ENCODE measurements at places on chromosomes 13 and 19.

DNA sequence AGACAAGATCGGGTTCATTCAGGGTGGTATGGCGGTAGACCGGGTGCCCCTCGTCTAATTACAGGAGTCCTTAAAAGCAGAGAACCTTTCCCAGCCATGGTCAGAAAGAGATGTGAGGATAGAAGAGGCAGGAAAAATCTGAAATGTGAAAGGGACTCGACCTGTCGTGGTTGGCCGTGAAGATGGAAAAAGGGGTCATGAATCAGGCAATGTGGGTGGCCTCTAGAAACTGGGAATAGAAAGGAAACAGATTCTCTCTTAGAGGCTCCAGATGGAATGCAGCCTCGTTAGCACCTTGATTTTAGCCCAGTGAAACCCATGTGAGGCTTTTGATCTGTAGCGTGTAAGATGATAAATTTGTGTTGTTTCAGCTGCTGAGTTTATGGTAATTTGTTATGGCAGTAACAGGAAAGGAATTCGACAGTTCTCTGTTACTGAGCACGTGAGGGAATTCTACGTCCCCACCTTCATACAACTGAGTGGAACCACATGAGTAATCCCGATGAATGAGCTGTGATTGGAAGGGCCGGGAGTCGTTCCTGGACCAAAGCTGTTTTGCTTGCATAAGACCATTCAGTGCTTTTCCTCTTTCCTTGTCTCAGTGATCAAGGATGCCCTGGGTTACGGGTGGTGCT lies 11.0 kb upstream of the CA11 start:
- DNase-seq = no peak

GRCh38 chr13:49998714-49999624 lies 2.1 kb downstream of the TRIM13 start:
- DNase-seq = no peak

DNA sequence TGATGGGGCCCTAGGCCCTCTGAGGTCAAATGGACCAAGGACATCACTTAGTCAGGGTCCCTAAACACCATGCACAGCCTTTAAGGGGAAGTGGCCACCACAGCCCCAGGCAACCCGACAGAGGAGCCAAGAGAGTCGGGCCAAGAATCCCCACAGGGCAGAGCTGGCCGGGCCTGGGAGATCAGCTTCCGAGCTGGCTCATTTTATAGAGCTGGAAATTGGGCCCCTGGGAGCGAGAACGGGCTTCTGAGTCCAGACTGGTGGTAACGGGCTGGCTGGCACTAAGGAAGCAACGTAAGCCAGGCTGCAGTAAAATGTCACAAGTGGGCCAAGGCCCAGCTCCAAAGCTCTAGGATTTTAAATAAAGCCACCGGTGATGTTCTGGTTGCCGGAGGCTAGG lies 51.1 kb downstream of the HSPH1 start:
- no peak for DNase-seq

DNA sequence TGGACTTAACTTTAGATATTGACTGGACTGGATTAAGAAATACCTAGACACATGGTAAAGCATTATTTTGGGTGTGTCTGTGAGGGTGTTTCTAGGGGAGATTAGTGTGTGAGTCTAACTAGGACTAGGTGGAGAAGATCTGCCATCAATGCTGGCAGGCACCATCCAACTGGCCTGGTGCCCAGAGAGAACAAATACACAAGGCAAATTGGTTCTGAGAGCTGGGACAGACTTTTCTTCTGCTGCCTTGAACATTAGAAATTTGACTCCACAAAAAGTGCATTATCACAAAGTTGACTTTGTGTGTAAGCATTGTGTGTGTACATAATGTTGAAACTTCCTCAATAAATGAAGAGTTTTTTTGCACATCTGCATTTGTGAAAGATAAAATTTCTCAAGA lies 522.1 kb downstream of the SUCLA2 start:
- DNase-seq = peak; percentile 22

DNA sequence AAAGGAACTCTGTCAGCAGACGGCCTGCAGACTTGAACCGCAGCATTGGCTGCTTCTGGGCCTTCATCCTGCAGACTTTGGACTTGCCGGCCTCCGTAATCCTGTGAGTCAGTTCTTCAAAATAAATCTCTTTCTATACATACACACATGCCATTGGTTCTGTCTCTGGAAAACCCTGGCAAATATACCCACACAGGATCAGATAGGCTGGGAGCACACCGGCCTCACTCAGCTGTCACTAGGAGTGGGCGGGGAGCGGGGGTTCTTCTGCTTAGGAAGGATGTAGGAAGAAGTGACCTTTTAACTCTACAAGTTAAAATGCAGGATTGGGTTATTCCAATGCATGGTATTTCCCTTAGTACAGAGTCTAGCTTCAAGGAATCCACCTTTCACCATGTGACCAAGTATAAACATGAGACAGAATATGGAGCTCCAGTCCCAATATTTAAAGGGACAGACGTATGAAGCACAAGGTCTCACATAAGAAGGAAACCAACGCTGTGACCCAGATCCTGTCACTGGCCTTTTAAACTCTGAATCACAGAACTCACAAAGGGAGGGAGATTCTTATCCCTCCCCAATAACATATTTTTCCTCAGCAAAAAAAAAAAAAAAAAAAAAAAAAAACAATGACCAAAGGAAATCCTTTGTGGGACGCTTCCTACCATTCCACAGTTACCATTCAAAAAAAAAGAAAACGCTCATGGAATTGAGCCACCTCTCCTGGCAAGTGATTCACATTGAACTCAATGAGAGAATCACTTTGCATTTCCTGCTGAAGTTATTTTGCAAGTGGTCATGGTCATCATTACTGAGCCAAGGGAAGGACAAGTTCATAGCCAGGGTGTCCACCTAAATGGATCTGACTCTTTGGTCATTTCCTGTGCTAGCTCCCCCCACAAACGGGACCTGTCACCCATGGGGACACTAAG lies 352.9 kb downstream of the FOXO1 start:
- peak; percentile 69 for DNase-seq

GRCh38 chr13:20090349-20090748 lies 70.5 kb downstream of the GJA3 start:
- no peak for DNase-seq

GRCh38 chr19:55460670-55461258 lies 678 bp downstream of the ISOC2 start:
- DNase-seq = peak; percentile 71

DNA sequence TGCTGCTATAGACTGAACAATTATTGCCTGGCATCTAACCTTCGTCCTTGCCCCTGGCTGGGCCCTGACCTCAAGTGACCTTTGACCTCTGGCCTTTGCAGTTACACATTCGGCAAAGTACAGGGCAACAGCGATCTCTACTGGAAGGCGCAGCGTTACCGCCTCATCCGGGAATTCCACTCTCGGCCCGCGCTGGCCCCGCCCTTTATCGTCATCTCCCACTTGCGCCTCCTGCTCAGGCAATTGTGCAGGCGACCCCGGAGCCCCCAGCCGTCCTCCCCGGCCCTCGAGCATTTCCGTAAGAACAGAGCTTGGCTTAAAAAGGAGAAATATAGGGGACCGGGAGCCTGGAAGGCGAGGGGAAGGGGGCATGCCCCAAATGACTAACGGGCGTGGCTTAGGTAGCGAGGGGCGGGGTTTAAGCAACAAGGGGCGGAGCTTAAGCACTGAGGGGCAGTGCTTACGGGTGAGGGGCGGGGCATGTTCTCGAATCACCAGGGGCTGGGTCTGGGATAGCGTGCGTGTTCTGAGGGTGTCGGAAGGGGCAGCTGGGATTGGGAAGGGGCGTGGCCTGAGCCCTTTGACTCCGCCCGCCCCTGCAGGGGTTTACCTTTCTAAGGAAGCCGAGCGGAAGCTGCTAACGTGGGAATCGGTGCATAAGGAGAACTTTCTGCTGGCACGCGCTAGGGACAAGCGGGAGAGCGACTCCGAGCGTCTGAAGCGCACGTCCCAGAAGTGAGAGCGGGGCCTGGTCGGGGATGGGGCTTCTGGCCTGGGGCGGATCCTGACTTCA lies 52.7 kb downstream of the TRPM4 start:
- DNase-seq = peak; percentile 54

GRCh38 chr13:50080911-50081678 lies 65.9 kb downstream of the KCNRG start:
- peak; percentile 38 for DNase-seq

DNA sequence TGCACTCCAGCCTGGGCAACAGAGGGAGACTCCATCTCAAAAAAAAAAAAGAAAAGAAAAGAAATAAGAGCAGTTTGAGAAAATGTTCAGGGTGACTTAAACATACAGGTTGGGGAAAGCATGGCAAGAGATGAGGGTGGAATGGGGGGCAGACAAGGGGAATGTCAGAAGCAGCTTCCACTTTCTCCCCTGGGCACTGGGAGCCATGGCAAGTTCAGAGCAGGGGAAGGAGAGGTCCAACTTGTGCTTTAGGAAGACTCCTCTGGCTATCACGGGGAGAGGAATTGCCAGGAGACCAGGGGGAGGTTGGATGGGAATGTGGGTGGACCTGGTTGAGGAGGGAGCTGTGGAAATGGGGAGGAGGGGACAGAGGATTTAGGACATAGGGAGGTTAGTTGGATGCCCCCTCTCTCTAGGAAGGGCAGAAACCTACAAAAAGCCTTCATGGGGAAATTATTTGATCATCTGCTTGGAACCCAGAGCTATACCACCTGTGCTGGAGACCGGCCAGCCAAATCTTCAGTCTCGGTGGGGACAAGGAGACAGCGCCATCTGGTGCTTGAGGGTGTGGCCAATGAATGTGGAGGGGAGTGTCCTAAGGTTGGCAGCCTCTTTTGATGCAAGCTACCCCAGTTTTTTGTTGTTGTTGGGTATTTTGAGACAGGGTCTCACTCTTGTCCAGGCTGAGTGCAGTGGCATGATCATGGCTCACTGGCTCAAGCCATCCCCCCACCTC lies 7.3 kb upstream of the STRN4 start:
- DNase-seq = peak; percentile 68

GRCh38 chr19:7340959-7341837 lies 7.5 kb upstream of the ARHGEF18 start:
- peak; percentile 49 for DNase-seq

DNA sequence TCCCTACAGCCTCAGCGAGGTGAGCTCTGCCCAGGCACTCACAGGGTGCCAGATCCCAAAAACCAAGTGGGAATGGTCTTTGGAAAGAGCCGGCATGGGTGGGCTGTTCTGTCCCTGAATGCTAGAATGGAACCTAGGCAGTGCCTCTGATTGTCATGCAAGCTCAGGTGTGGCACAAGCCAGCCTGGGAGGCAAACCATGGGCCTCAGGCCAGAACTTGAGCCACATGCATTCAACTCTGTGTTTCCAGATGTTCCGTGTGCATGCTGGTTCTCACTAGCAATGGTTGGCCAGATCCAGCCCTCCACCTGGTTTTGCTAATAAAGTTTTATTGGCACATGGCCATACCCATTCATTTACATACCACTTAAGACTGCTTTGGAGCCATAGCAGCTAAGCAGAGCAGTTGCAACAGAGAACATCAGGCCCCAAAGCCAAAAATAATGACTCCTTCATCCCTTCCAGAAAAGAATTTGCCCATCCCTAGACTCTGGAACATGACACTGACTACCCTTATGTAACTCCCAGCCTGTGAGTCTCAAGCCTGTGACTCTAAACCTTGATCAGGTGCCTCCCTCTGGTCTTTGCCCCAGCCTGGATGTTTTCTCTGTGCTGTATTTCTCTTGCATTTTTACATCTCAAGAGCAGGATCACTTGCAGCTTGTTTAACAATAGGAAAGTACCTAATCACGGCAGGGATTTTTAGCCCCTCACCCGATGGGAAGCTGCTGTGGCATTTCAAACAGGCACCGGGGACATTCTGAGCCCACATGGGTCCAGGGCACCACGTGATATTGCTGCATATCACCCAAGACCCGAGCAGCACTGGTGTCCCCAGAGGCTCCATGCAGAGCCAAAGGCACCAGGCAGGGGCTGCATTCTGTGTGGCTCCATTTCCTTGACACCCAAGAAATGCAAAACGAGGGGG lies 55.4 kb upstream of the USE1 start:
- no peak for DNase-seq

DNA sequence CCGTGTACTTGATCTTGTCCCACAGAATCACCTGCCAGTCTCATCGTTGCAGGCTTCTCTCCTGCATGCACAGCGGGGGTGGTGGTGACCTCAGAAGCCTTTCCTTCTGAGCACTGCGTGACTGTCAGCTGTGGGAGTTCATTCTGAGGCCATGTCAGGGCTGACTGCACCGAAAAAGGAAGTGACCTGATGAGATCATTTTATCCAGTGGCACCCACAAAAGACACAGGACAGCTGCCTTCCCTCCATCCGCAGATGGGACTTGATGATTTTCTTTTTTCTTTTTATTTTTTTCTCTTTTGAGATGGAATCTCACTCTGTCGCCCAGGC lies 89.7 kb downstream of the RAB20 start:
- DNase-seq = peak; percentile 91

GRCh38 chr19:31803835-31804446 lies 454.7 kb upstream of the TSHZ3 start:
- no peak for DNase-seq

DNA sequence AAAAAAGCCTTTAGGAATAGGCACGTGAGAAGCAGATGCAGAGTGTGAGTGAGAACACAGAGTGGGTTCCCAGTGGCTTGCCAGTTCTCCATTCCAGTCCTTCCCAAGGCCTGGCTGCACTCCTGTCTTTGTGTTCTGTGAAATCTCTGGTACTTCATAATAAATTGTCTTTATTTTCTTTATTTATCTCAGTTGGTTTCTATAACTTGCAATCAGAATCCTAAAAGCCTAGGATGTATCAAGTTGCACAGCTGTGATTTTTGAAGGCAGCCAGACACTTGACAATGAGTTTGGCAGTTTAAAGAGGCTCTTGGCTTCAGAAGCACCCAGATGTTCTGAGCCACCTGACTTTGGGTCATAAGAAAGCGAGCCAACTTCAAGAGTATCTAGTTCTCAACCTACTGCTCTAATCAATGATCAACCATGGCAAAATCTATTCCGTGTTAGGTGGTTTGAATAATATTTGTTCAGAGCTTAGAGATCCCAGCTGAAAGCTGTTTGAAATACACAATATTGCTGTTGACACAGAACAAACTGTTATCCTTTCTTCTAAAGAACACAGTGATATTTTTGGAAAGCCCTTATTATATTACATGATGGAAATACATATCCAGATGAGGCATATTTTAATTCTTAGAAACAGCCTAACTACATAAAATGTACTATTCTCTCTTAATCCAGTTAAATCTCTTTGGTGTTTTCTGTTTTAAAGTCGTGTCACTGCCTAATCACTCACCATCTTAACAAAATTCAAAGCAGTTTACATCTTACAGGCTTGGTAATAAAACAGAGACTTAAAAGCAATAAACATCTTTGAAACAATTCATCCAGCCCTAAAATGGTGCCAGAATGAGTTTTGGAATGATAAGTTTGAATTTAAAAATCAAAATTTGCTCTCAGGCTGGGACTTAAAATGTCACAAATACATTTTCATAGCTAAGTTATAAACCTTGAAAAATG lies 483.0 kb upstream of the NBEA start:
- DNase-seq = no peak
